Fibroblast of skin of back (primary cell): ENCODE measurements at places on chromosomes 6 and 20.

GRCh38 chr20:33995053-33995831 lies 1.5 kb downstream of the RALY start:
- peak; percentile 30 for DNase-seq

DNA sequence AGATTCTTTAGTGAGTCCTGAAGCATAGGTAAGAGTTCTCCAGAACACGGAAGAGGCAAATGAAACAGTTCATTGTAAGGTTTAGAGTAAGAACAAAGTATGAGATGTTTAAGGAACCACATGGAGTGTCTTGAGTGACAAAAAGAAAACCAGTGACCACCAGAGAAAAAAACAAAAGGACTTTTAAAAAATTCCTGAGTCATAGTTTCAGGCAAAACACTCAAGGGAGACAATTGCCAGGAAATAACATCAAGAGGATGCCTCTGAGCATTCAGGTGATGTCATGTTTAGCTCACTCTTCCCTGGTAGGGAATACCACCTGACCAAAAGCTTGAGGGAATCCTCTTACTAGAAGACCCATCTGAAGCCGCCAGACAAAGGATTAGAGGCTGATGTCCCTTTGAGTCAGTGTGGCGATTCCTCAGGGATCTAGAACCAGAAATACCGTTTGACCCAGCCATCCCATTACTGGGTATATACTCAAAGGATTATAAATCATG lies 110.3 kb downstream of the COL19A1 start:
- DNase-seq, result no peak

DNA sequence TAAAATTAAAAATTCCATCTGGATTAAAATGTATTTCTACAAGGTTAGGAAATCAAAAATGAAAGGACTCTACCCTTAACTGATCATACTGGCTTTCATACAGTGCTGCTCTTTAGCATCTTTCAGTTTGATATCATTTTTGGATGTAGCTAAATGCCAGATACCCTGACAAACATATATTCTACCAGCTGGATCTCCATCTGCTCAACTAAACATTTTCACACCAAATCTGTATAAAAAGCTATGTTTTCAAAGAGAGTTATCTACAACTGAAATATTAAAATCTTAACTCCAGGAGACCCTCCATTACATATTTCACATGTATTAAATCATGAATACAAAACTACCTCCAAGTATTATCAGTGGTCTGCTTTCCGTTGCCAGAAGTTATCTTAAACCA lies 95.7 kb downstream of the EPHA7 start:
- DNase-seq, result no peak

GRCh38 chr20:61055180-61056010 lies 196.7 kb upstream of the CDH4 start:
- no peak for DNase-seq

DNA sequence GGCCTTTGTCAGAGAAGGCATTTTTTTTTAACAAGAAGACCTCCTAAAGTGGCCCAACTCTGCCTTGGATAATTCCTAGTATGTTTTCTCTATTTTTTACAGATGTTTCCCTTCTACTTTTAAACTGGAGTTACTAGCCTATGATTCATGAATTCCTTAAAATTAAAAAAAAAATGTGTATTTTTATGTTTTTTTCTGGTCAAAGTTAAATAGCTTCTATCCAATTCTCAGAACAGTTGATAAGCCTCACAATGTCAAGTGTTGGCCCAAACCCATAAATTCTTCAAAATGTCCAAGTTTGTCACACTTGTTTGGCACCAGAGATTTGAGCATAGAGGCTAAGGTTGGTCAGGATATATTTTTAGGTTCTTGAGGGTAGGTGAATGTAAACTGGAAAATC lies 64.0 kb downstream of the JAG1 start:
- DNase-seq, result peak; percentile 80

- DNase-seq, result no peak
Observed at GRCh38 chr6:167572106-167572505, 247.2 kb downstream of the TTLL2 start.

GRCh38 chr6:157561929-157562810 lies 181.2 kb downstream of the ZDHHC14 start:
- no peak for DNase-seq

DNA sequence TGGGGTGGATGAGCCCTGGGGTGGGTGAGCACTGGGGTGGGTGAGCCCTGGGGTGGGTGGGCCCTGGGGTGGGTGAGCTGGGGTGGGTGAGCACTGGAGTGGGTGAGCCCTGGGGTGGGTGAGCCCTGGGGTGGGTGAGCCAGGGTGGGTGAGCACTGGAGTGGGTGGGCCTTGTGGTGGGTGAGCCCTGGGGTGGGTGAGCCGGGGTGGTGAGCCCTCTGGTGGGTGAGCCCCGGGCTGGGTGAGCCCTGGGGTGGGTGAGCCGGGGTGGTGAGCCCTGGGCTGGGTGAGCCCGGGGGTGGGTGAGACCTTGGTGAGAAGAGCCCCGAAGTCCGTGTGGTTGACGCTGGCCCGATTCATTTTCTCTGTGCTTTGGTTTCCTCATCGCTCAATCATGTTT lies 18.6 kb downstream of the SMOC2 start:
- DNase-seq, result no peak

GRCh38 chr6:85641897-85642773 lies 551 bp downstream of the SYNCRIP start:
- DNase-seq, result peak; percentile 52

DNA sequence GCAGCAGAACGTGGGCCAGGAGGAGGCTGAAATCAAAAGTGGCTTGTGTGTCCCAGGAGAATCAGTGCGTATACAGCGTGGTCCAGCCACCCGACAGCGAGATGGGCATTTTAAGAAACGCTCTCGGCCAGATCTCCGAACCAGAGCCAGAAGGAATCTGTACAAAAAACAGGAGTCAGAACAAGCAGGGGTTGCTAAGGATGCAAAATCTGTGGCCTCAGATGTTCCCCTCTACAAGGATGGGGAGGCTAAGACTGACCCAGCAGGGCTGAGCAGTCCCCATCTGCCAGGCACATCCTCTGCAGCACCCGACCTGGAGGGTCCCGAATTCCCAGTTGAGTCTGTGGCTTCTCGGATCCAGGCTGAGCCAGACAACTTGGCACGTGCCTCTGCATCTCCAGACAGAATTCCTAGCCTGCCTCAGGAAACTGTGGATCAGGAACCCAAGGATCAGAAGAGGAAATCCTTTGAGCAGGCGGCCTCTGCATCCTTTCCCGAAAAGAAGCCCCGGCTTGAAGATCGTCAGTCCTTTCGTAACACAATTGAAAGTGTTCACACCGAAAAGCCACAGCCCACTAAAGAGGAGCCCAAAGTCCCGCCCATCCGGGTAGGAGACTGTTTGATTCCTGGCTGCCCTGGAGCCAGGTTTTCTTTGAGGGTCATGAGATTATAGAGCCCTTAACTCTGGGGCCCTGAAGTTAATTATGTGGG lies 75.3 kb downstream of the ASXL1 start:
- no peak for DNase-seq

DNA sequence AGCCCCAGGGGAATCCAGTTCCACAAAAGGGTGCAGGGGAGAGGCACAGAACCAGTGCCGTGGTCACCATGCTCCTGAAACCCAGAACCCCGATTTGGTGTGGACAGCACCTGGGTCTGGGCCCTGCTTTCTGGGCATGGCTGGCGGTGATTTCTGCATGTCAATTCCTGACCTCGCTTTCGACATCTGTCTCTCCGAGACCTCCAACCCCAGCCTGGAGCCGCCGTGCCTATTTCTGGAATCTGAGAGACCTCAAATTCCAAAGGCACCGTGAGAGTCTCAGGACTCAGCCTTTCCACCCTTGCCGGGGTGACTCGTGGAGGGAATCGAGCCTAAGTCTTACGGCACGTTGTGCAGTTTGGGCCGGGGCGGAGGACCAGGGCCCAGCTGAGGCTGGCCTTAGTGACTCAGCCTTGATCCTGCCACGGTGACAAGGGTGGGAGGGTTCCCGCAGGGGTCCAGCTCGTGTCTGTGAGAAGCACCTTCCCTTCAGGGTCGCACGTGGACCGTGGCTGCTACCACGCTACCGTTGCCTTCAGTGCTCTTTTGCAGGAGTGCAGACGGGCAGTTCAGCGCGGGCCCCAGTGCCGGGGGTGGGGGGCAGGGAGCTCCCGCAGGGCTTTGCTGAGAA lies 133.7 kb downstream of the PXDC1 start:
- DNase-seq, result peak; percentile 25
